ENCODE measurements at places on chromosomes 11 and 22.

- DNase-seq: no peak
Observed at GRCh38 chr11:35337914-35338305, 81.4 kb downstream of the SLC1A2 start.

- DNase-seq: peak; percentile 69
Observed at GRCh38 chr11:112226831-112227401, 688 bp downstream of the PTS start.

DNA sequence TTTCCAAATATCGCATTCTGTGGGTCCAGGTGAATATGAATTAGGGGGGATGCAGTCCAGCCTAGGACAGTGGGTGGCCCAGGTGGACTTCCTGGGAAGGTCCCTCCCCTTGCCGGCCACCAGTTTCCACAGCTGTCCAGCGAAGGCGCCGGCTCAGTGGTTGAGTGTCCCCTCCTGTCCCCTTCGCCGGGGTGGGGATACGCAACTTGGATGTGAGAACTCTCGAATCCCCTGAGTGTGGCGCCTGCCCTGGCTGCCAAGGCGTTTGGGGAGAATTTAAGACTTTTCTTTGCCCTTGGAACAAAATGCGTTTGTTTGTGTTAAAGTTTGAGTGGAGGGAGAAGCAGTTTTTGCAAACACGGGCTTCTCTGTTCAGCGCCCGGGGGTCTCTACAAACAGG is 123.7 kb downstream of the KCNQ1OT1 start:
- no peak for DNase-seq

GRCh38 chr11:56883371-56883987 is 105.2 kb upstream of the OR5AK2 start:
- DNase-seq: peak; percentile 65

- no peak for DNase-seq
Observed at GRCh38 chr11:93740031-93740729, 1.1 kb downstream of the TAF1D start.

DNA sequence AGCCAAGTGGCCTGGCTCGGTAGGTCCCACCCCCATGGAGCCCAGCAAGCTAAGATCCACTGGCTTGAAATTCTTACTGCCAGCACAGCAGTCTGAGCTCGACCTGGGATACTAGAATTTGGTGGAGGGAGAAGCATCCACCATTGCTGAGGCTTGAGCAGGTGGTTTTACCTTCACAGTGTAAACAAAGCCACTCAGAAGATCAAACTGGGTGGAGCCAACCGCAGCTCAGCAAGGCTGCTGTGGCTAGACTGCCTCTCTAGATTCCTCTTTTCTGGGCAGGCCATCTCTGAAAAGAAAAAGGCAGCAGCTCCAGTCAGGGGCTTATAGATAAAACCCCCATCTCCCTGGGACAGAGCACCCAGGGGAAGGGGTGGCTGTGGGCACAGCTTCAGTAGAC is 22.3 kb upstream of the OR5B21 start:
- no peak for DNase-seq

DNA sequence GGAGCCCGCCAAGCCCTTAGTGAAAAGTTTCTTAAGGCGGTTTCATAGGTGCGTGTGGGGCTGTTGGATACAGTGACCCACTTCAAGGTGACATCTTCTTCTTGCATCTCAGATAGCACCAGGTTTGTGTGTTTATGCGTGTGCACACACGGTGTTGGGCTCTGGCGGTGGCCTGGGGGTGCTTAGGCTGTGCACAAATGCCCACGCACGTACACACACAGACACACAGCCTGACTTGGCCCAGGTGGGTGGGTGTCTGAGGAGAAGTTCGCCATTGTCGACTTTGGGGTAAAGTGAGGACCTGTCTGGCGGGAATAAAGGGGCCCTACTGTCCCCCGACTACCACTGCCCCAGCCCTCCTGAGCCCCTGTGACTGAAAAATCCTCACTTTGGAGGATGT is 103.8 kb downstream of the KCNQ1 start:
- no peak for DNase-seq

- no peak for DNase-seq
Observed at GRCh38 chr11:117282956-117283355, 8.2 kb upstream of the BACE1-AS start.

GRCh38 chr11:93484716-93485115 is 58.5 kb downstream of the SMCO4 start:
- no peak for DNase-seq

- no peak for DNase-seq
Observed at GRCh38 chr11:19403196-19403895, 162.6 kb upstream of the E2F8 start.

- DNase-seq: no peak
Observed at GRCh38 chr11:96652516-96652915, 262.7 kb downstream of the JRKL start.

- DNase-seq: no peak
Observed at GRCh38 chr11:94802501-94802900, 34.3 kb downstream of the AMOTL1 start.

- DNase-seq: no peak
Observed at GRCh38 chr11:88378422-88379066, 41.0 kb upstream of the CTSC start.

GRCh38 chr11:83403691-83404389 is 117.7 kb upstream of the CCDC90B start:
- no peak for DNase-seq

DNA sequence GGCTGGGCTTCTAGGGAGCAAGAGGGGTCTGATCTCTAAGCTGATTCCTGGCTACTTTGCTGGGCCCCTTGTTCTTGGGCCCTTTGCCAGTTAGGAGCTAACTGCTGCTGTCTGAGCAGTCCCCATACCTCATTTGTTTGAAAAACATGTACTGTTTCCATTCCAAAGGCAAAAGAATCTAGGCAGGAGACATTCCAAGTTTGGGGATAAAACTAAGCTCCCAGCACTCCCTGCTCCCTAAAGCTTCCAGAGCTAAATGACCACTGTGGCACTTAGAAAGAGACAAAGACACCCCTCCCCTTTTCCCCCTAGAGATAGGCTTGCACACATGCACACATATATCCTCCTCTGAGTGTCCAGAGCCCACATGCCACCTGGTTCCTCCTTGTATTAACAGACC is 22.7 kb upstream of the RRM1 start:
- DNase-seq: peak; percentile 59

DNA sequence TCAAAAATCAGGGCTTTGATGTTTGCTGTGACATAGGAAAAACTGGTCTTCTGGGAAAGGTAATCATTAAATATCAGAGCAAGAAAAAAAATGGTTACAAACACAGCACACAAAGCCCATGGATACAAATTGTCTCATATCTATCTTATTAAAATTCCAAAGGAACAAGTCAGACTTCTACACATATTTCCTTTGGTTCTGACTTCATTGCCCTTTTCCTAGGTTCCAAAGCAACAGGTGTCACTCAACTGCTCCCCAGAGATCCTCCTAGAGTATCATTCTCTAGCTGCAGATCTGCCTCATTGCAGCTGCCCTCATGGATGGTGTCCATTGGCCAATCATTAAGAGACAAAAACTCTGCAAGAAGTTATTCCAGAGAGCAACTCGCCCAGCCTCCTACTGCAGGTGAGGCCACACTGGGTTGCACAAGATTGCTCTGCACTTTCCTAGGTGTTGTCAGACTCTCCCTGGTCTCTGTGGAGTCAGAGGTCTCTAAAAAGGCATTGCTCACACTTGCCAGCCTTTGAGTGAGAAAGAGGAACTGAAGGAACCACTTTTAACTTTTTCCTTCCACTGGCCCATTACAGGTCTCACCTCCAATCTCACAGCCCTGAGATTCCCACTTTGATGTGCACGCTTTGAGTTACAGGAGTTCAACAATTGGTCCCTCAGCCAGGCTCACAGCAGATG is 5.7 kb downstream of the DRICH1 start:
- DNase-seq: no peak

All from spinal cord (tissue), 10 donors.